ENCODE measurements at places on chromosomes 6 and 20.

- no peak for DNase-seq
Observed at GRCh38 chr6:47019941-47020340, 22.2 kb downstream of the ADGRF1 start.

DNA sequence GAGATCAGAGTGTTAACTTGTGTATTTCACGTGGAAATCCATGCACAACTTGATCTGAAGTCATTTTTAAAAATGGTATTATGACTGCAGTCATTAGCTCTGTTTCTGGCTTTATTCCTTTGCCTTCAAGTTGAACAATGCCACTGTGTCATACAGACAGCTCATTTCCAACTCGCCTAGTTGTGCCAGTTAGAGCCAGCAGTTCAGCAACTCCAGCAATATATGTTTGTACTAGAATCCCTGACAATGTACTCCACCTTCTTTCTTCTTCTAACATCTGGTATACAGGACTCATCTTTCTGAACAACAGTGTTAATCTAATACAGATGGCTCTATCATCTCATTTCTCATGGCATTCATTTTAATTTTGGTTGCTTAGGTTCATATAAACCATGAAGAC, 418.3 kb upstream of the POU3F2 start:
- DNase-seq = no peak

GRCh38 chr6:10643201-10643651, 51.2 kb downstream of the C6orf52 start:
- DNase-seq = no peak

DNA sequence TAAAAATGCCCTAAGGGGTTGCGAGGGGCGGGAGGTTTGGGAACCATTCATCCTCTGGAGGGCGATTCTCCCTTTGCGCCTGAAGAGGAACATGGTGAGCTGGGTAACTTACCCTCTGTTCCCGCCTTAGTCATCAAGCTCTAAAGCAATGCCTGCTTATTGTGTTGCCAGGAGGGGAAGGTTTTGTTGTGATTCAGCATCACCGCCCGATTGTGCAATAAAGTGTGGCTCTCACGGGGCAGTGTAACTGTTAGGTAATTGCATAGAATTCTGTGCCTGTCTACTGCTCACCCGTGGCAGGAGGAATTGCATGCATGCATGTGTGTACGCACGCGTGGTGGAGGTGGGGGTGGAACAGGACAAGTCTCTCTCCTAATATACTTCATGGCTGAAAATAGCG, 95.5 kb upstream of the AGPAT4 start:
- DNase-seq = no peak

DNA sequence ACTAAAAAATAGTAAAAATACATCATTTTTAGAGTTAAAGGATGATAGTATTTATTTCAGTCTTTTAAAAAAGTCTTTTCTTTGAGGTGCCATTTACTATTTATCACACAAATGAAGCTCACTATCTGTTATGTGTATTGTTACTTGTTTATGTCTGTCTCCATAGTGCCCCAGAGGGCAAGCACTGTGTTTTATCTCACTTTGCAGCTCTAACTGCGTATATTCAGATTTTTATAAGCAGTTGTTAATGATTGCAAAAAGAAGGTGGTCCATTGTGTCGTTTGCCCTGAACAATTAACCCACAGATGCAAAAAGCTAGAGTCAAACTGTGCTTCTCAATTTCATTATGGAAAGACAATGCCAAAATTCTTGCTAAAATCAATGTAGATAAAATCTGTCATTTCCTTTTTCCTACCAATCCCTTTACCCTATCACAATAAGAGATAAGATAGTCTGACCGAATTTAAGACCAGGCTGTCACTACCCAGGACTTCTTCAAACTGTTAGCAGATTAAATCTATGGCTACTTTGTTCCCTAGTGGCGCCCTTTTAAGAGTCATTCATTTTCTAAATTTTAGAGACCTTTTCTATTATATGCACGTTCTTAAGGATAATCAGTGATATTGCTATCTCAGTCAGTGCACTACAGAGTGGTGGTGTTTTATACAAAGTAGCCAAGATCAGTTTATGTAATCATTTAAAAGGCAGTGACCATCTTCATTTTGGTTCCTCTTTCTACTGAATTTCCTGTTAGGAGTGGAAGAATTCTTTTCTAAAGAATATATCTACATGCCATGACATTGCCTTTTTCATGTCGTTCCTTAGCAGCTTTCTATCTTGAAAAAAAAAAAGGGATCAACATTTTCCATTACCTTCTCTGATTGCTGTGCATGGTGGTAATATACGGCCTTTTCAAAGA, 133.1 kb upstream of the PRDM1 start:
- no peak for DNase-seq

GRCh38 chr6:14506656-14507246, 389.2 kb downstream of the CD83 start:
- no peak for DNase-seq

- no peak for DNase-seq
Observed at GRCh38 chr6:82902290-82902689, 163.4 kb downstream of the UBE3D start.

DNA sequence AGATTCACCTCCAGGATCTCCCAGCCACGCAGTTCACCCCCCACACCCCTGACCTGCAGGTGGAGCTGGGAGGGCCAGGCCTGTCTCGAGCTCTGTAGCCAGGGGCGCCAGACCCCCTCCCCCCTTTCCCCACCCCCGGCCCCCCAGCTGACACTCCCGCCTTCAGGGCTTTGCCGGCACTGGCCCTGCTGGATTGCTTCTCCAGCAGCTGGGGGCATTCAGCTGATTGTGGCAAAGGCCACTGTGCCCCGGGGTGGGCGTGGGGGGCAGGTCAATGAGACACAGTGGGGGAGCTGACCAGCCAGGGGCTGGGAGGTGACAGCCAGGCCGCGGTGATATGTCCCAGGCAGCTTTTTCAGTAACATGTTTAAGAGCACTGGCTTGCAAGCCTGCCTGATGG, 22.2 kb downstream of the ZBP1 start:
- DNase-seq = no peak
